ENCODE measurements at places on chromosomes 3 and 15. TPM values are rescaled to one million over a fixed set of nuclear protein-coding genes. Genes with fewer than 3 reads are reported as not detected.

Gene IP6K1
- 38.5 TPM for total RNA-seq

Gene TAGLN3
- not detected for total RNA-seq

Gene GUCA1C
- not detected for total RNA-seq

Gene GOLGA8N
- 0.83 TPM for total RNA-seq

Gene RLBP1
- total RNA-seq: not detected

Gene LRRN1
- total RNA-seq: not detected

Gene PEAK1
- total RNA-seq: 85.6 TPM

- DNase-seq: peak; percentile 42
Observed at GRCh38 chr15:89482139-89482538, 14.2 kb downstream of the RHCG start.

Gene STAC
- not detected for total RNA-seq

DNA sequence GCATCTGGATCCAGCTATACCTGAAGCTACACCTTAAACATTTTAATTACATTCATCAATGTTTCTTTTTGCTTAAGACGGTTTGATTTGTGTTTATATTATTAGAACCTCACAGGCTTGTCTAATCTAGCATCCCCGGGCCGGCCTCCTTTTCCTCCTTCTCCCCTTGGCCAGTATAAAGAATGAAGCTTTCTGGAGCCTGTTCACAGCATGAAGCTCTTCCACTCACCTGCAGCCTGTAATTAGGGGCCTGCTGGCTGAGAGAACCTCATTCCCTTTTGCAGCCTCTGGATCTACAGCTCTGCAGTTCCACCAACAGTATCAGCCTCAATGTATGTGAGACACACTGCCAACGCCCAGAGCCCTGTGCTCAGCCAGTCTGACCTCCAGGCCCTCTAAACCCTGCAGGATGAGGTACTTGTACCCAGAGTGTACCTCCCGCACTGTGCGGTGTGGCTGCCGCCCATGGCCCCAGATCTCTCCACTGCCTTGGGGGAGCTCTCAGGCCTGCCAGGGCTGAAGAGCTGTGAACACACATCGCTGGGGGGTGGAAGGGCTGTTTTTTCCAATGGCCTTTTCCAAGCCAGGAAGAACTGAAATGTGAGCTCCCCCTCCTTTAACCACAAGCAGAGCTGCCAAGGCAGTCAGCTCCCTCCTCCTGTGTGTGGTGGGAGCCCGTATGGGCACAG lies 114.7 kb upstream of the ALDH1A3 start:
- no peak for DNase-seq

Gene ACTC1
- 9.6 TPM for total RNA-seq

DNA sequence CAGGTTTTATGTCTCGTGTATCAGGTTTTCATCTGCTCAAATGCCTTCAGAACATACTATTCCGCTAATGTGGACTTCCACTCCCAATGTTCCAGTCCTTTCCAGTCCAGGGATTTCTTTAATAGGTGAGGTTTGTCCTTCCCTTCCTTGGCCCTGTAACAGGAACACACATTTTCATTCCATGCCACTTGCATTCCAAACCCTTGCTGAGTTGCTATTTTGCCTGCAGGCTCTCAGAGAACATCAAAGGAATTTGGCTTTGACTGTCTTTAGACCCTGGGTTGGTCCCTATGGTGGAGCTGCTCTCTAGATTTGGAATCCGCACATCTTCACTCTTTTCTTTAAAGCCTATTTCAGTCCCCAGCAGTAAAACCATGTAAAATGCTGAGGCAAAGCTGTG lies 12.3 kb upstream of the ALCAM start:
- no peak for DNase-seq

Gene MB21D2
- 23.7 TPM for total RNA-seq

DNA sequence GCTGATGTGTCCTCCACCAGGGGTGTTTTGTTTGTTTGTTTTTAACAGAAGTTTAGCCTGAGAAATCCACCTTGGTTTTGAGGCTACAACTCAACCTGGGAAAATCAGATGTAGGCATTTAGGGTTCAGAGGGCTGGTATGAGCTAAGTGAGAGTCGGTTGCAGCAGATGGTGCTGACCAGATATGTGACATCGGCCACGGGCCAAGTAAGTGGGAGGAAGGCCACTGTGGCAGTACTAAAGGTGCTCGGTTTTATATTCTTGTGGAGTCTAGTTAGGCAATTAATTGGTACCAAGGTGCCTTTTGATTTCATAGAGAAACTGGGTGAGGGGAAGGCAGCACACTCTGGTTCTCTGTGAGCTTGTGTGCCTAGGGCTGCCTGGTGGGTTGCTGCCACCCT lies 10.5 kb downstream of the MTMR14 start:
- no peak for DNase-seq

GRCh38 chr3:243356-243725 lies 46.8 kb downstream of the CHL1 start:
- no peak for DNase-seq

DNA sequence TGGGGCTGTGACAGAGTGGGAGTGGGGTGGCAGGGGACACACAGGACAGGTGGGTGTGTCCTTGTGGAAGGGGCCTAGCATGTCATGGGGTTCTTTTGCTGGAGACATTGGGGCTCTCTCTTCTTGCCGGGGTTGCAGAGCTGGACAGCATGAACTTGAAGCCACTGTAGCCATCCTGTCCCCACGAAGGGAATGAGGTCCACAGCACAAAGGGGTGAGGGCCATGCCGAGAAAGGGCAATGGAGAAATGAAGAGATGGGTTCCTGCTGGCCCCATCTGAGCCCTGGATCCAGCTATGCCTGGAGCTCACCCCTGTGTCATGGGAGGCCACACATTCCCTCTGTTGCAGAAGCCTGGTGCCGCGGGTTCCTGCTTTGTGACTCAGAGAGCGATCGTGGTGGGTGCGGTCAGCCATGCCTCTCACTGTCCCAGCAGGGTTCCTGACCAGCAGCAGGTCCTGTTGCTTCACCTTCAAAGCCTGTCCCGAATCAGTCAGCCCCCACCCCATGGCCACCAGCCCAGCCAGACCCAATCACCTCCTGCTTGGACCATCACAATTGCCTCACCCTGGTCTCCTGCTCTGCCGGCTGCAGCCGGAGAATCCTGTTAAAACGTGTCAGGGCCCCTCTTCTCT lies 50.0 kb downstream of the DNAJB8 start:
- peak; percentile 82 for DNase-seq

- DNase-seq: no peak
Observed at GRCh38 chr3:46559091-46559704, 6.9 kb downstream of the LRRC2 start.

- DNase-seq: peak; percentile 55
Observed at GRCh38 chr3:130276203-130276803, 69.2 kb upstream of the COL6A5 start.

Gene BNC1
- total RNA-seq: 8.4 TPM

Gene NSUN3
- total RNA-seq: 8.2 TPM

GRCh38 chr3:17432236-17432635 lies 310.2 kb downstream of the TBC1D5 start:
- DNase-seq: no peak

- no peak for DNase-seq
Observed at GRCh38 chr3:194439881-194440550, 41.0 kb upstream of the GP5 start.

Gene SYNM
- 5.4 TPM for total RNA-seq
